ENCODE measurements at places on chromosomes 1 and 21.

DNA sequence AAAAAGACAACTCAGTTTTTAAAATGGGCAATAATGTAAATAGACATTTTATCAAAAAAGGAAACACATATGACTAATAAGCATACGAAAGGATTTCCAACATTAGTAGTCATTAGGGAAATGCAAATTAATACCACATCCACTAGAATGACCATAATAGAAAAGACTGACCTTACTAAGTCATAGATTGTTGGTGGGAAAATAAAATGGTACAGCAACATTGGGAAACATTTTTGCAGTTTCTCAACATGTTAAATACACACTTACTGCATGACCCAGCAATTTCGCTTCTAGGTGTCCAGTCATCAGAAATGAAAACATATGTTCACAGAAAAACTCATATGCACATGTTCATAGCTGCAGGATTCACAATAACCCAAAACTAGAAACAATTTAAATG, 29.9 kb upstream of the SLC44A3 start:
- no peak for DNase-seq

DNA sequence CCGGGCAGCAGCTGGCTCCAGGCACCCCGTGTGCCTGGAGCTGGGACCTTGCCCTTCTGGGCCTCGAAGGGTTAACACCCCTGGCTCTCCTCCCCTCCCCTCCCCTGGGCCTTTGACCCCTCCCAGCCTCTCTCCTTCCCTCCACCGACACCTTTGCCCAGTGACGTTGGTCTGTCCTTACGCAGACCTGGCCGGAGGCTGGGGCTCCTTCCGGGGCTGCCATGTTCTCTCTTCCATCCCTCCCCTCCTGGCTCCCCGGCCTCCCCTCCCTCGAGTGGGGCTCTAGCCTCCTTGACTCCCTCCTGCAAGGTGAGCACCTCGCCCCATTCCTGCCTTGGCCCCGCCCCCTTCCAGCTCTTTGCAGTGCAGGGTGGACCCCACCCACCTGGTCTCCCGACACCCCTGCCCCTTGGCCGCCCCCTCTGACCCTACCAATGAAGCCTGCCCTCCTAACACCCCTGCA, at the start of gene TMEM82:
TMEM82 (plus strand) TSS at position 161 of the 463 bp plus-strand sequence; CDS start at position 222, 61 bp downstream.
- no peak for DNase-seq

DNA sequence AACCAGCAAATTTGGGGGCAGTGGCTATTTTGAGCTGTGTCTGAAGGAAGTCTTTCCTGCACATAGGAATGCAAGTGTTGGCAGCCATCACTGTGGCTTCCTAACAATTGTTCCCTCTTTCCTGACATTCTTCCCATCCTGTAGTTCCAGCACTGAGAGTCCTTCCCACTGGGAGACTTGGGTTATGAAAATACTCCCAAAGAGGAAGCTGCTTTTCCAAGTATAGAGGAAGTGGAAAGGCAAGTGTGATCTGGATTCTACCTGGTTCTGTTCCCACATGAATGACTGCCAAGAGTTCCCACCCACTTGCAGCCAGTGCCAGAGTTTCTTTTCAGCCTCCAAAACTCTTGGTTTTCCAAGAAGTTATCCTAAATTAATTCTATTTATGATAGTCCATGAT, 98.5 kb upstream of the CD53 start:
- no peak for DNase-seq

DNA sequence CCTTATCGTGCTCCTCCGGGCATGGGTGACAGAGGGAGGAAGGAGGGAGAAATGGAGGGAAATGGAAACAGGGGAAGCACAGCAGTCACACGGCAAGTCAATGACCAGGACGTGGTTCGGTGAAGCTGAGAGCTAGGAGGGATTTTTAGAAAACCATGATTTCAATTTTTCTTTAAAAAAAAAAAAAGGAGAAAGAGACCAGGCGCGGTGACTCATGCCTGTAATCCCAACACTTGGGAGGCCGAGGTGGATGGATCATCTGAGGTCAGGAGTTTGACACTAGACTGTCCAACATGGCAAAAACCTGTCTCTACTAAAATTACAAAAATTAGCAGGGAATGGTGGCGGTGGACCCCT, 776 bp upstream of the TNFRSF9 start:
- no peak for DNase-seq

DNA sequence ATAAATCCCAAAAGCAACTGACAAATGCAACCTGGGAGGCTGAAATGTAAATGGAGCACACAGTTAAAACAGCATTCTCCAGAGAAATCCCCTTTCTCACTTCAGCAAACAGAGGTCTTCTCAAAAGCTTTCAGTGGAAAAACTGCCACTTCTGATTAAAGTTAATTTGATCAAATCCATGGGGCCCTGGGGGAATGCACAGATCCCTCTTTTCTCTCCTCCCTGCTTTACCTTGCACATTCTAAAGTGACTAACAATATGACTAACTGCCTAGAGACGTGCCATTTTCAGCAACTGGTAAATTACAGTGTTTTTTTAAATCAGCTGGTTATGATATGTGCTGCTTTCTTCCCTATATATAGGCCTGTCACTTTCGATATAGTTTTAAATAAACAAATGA, 142.5 kb downstream of the RERE start:
- DNase-seq: no peak
